ENCODE measurements at places on chromosomes 3 and 15.
A peak's percentile ranks its signal among the peaks of the same experiment; 100 is the strongest.

GRCh38 chr3:121243208-121243607, 302.6 kb downstream of the POLQ start:
- DNase-seq = no peak

GRCh38 chr15:76337696-76338485, 1.3 kb downstream of the ISL2 start:
- DNase-seq = peak; percentile 49

GRCh38 chr15:52256366-52256765, 39.2 kb downstream of the MYO5C start:
- DNase-seq = peak; percentile 88

GRCh38 chr15:79003896-79004295, 59.0 kb upstream of the CTSH start:
- DNase-seq = no peak

GRCh38 chr3:129617381-129618185, 11.1 kb upstream of the PLXND1 start:
- peak; percentile 3 for DNase-seq

- no peak for DNase-seq
These were observed 47.6 kb downstream of the CEP63 start for GRCh38 chr3:134533493-134533892.

- no peak for DNase-seq
These were observed 176.2 kb downstream of the LPP start for GRCh38 chr3:188330138-188330537.

- DNase-seq = no peak
These were observed 326.9 kb upstream of the DNAJC19 start for GRCh38 chr3:181316482-181316881.

DNA sequence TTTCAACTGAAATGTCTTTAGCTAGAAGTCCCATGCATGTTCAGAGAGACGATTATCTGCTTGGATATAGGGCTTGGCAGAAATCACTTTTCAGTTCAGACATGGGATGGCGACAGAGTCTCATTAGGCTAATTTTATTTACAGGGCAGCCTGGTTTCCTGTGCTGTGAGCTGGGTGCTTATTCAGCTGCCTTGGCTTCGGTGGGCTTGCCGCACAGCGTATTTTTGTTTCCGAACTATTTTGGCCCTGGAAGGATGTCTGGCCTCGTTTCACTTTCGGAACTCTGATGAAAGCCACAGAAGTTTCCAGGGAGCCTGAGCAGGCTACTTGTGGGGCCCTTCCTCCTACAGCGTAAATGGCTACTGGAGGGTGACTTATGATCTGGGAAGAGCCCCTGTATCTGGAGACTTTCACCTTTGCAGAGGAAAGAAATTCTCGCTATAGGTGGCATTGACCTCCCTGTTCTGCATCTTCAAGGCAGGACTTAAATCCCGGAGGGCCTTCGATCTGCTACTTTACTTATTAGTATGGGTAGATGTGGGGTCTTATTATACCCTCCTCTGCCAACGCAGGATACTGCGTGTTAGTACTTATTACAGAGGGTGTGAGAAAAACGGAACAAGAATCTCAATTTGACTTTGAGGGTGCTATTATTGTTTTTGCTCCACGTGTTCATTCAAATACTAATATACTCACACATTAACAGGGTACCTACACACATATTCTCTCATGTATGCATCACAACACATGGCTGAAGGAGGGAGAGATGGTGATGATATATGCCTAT, 364.0 kb upstream of the RBMS3 start:
- peak; percentile 25 for DNase-seq

- peak; percentile 55 for DNase-seq
These were observed 24.0 kb upstream of the C3orf70 start for GRCh38 chr3:185176750-185177359.

DNA sequence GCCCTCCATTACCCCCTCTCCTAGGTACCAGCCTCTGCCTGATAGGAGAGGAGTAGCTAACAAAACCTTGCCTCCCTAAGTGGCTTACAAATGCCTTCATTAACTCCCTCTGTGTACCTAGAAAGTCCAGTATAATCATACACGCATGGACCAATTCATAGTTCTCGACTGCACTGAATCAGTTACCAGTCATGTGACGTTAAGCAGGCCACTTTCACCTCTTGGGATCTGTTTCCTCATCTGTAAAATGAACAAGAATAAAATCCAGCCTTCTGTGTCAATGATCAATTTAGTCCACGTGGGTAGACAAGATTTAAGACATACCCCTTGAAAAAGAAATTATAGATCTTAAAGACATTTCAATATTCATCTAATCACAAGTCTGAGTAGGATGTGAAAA, 72.2 kb downstream of the TRIM69 start:
- no peak for DNase-seq

- DNase-seq = no peak
These were observed 347.7 kb downstream of the ZBBX start for GRCh38 chr3:167032267-167032876.

GRCh38 chr3:123380261-123380660, 68.6 kb downstream of the ADCY5 start:
- no peak for DNase-seq

DNA sequence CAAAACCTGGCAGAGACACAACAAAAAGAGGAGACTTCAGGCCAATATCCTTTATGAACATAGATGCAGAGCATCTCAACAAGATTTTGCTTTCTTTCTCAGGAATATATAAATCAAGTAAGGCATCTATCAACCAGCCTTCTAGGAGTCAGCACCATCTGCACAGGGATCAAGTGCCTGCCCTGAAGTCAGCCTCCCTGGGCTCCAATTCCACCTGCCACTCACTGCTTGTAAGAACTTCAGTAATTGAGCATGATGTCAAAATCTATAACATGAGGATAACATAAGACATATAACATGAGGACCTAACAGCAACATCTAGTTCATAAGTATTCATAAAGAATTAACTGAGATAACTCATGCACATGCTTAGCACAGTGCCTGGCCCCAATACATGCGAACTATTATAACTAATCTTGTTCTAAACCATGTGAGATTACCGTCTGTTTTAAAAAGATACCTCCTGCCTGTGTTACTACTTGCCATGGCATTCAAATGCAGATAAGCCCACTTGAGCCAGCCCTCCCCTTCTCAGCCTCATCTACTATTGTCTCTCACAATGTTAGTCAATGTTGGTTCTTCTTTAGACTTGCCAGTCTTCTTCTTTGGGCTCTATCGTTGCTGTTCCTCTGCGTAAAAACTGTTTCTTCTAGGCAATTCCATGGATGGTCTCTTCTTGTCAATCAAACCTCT, 91.6 kb downstream of the PLD1 start:
- no peak for DNase-seq

- DNase-seq = no peak
These were observed 168.3 kb downstream of the MEIS2 start for GRCh38 chr15:36932070-36932469.

DNA sequence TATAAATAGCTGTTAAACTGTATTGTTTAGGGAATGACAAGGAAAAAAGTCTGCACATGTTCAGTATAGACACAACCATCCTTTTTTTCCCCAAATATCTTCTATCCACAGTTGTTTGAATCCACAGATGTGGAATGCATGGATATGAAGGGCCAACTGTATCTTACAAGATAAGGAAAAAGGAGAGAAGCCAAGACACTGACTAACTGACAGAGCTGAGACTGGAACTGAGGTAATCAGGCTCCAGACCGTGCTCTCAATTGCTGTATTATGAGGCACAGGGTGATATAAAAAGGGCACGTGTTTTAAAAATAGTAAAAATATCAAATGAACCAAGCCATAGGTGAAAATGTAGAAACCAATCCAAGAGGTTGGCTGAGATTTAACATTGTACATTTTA, 49.0 kb downstream of the DHX36 start:
- DNase-seq = no peak

DNA sequence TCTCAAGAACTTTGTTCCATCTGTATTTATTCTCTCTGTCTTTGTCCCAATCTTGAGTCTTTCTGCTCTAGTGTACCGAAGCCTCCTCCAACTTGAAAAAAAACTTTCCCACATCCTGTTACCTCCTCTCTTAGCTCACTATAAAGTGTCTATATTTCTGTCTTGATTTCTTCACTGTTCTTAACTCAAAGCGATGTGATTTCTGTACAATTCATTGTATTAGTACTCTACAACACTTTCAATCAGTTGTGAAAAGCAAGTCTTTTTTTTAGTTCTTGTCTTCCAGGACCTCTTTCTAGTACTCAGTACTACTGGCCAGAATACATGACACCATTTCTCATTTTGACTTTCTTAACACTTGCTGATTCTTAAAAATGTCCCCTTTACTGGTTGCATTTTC, 353.5 kb upstream of the SATB1 start:
- no peak for DNase-seq

DNA sequence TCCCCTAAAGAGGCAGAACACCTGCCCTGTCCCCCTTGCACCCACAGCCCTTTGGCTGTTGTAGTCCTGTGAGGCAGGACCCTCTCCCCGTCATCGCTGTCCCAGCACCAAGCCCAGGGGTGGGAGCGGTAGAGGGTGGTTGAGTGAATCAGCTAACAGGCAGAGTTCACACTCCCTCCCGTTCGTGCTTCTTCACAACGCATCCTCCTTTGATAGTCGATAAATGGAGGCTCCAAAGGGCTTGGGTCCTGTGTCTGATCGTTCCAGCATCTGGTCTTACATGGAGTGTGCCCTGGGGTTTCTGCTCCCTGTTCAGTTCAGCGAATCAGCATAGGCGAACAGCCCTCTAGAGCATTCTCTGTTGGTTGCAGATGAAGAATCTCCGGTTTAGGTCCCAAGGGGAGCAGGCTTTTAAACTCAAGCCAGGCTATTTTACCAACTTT, 820 bp upstream of the HMCES start:
- no peak for DNase-seq

- DNase-seq = no peak
These were observed 28.3 kb downstream of the MASP1 start for GRCh38 chr3:187263270-187263669.

GRCh38 chr3:16294844-16295243, 29.8 kb downstream of the OXNAD1 start:
- peak; percentile 44 for DNase-seq

DNA sequence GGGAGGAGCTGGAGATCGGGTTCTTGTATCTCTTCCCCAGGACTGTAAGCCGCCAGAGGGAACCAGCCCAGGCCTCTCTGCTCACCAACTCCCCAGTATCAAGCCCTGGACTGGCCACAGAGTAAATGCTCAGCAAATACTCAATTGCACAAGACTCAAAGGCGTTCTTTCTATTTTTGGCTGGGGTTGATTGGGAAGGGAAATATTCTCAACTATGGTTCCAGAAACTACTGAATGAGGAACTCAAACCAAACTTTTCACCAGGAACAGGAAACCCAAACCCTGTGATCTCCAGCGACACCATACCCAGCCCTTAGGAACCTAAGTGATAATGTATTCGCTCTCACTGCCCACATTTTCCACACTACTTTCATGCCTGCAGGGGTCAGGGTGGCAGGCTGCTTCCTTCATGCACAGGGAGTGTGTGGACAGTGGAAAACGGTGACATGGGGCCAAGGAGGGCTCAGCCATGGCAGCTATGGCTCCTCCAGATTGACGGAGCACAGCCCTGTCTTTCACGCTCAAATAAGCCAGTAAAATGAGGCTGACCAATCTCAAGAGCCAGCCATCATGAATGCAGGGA, 124.7 kb upstream of the RAD18 start:
- DNase-seq = no peak

GRCh38 chr15:53982876-53983275, 4.6 kb downstream of the UNC13C start:
- DNase-seq = no peak

- DNase-seq = peak; percentile 65
These were observed 70.5 kb upstream of the XCR1 start for GRCh38 chr3:46097691-46098241.

GRCh38 chr15:46708226-46708625, 1009.1 kb upstream of the SEMA6D start:
- DNase-seq = no peak

- DNase-seq = no peak
These were observed 42.1 kb upstream of the ACTC1 start for GRCh38 chr15:34837246-34838016.

- DNase-seq = no peak
These were observed 55.6 kb downstream of the OPA1 start for GRCh38 chr3:193648542-193649076.

DNA sequence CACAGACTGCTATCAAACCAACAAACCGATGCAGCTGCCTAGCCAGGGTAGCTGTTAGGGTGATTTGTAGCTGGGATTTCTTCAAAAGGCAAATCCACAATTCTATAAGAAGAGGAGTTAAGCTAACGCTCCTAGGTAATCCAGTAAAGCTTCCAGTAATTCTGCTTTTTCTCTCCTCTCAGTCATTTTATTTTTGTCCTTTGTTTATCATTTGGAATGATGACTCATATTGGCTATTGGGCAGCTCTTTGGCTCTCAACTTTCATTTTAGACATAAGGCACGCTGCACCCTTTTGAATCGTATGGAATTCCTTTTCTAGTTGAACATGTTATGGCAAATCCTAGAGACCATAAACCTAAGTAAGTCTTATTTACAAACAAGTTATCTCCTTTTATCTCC, 53.2 kb upstream of the PPARG start:
- no peak for DNase-seq

- DNase-seq = no peak
These were observed 450.3 kb upstream of the THRB start for GRCh38 chr3:24944805-24945520.

- no peak for DNase-seq
These were observed 25.0 kb downstream of the TKT start for GRCh38 chr3:53230789-53231188.

- DNase-seq = no peak
These were observed 335.6 kb downstream of the FOXP1 start for GRCh38 chr3:71247958-71248335.

DNA sequence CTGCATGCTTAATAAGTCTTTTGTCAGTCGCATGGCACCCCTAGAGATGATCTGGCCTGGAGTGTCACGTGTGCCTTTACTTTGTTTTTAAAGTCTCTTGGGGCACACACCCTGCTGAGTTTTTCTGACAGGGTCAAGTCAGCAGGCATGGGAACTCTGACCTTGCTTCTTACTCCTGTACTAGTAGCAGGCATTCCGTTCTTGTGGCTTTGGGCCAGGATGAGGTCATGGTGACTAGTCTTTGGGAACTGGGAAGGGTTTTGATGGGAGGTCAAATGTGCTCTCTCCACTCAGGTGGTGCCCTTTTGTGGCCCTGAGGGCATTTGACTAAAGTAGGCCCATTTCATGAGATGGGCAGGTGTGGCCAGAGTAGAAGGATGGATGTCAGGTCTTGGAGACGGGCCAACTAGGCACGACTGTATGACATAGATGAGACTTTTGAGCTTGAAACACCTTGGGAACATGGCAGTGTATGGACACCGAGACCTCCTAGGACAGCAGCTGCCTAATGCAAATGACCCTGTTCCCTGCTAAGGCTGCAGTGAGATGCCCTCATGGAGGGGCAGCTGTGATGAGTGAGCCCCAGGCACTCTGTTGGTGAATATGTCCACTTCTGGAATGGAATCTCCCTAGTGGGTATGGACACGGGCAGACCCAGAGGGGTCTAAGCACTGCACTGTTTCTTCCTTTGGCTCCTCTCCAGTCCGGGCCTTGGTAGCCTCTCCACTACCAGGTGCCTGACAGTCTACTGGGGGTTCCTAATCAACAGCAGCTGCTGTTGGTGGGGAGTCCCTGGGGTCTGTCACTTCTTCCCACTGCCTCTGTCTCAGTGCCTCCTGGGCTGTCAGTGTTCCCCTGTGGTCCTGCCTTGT, 16.4 kb downstream of the SRPRB start:
- peak; percentile 21 for DNase-seq

GRCh38 chr3:135056084-135056730, 261.1 kb downstream of the EPHB1 start:
- no peak for DNase-seq
